ENCODE measurements at places on chromosomes 3 and 15. TPM values are rescaled to one million over a fixed set of nuclear protein-coding genes. Genes with fewer than 3 reads are reported as not detected.

DAPK2 gene
- total RNA-seq: 0.36 TPM

BCL6 gene
- total RNA-seq: 26.2 TPM

DENND4A gene
- total RNA-seq: 13.4 TPM

FSTL1 gene
- 1,234 TPM for total RNA-seq

Measured in cardiac atrium fibroblast (primary cell).